Right renal pelvis (tissue), 4 donors: ENCODE measurements at places on chromosomes 13 and 19.

- DNase-seq: no peak
Observed at GRCh38 chr19:45166723-45167252, 6.0 kb upstream of the NKPD1 start.

- no peak for DNase-seq
Observed at GRCh38 chr13:77719128-77719527, 21.6 kb downstream of the SLAIN1 start.

- DNase-seq: no peak
Observed at GRCh38 chr13:47110833-47111240, 214.0 kb upstream of the HTR2A start.

GRCh38 chr13:24107955-24108614, 52.4 kb upstream of the SPATA13 start:
- DNase-seq: no peak

GRCh38 chr19:4140237-4140711, 13.2 kb upstream of the CREB3L3 start:
- no peak for DNase-seq
